Osteocyte (in vitro differentiated cells): ENCODE measurements at places on chromosomes 16 and 17. TPM values are rescaled to one million over a fixed set of nuclear protein-coding genes. Genes with fewer than 3 reads are reported as not detected.

- no peaks in the 10 kb centered on the region for H3K36me3 ChIP-seq
- H3K27me3 ChIP-seq = no peaks in the 10 kb centered on the region
- no peaks in the 10 kb centered on the region for H3K4me1 ChIP-seq
- no peak for DNase-seq
Observed at GRCh38 chr17:52148288-52148968, 10.1 kb downstream of the CA10 start.

DNA sequence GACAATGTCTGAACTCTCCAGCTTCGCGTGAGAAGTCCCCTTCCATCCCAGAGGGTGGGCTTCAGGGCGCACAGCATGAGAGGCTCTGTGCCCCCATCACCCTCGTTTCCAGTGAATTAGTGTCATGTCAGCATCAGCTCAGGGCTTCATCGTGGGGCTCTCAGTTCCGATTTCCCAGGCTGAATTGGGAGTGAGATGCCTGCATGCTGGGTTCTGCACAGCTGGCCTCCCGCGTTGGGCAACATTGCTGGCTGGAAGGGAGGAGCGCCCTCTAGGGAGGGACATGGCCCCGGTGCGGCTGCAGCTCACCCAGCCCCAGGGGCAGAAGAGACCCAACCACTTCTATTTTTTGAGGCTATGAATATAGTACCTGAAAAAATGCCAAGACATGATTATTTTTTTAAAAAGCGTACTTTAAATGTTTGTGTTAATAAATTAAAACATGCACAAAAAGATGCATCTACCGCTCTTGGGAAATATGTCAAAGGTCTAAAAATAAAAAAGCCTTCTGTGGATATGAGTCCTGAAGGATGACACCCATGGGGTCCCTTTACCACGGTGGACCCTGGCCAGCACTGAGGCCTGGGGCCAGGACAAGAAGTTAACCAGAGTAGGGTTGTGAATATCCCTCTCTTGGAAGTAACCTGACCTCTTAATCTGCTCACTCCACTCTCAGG is 10.5 kb upstream of the ITGAD start:
- no peak overlapping the region for H3K4me3 ChIP-seq
- no peak for DNase-seq
- no peaks in the 10 kb centered on the region for H3K4me1 ChIP-seq
- H3K36me3 ChIP-seq = no peaks in the 10 kb centered on the region

DNA sequence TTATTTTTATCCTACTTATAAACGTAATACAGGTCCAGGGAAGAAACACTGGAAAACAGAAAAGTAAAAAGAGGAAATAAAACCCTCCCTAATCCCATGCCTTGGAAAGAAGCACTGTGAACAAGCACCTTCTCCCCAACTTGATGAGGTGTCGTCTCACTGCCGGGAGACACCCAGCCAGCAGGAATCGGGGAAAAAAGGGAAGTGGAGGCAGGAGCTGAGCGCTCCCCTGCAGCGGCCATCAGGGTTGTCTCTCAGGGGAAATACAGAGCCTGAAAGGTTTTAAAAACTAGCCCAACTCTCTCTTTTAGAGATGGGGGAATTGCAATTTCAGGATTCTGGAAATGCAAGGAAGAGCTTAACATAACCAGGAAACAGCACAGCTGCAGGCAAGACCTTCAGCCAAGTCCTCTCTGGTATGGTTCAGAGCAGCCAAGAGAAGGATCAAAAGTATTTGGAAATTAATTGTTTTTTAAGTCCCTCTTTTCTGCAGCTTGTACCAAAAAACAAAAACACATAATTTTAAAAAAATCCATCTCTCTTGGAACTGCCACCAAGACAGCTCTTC is 96.3 kb upstream of the RCVRN start:
- H3K4me1 ChIP-seq = no peaks in the 10 kb centered on the region
- H3K27ac ChIP-seq = no peak overlapping the region
- no peaks in the 10 kb centered on the region for H3K36me3 ChIP-seq
- DNase-seq = no peak
- H3K27me3 ChIP-seq = peaks cover 3% of the 10 kb centered on the region

DNA sequence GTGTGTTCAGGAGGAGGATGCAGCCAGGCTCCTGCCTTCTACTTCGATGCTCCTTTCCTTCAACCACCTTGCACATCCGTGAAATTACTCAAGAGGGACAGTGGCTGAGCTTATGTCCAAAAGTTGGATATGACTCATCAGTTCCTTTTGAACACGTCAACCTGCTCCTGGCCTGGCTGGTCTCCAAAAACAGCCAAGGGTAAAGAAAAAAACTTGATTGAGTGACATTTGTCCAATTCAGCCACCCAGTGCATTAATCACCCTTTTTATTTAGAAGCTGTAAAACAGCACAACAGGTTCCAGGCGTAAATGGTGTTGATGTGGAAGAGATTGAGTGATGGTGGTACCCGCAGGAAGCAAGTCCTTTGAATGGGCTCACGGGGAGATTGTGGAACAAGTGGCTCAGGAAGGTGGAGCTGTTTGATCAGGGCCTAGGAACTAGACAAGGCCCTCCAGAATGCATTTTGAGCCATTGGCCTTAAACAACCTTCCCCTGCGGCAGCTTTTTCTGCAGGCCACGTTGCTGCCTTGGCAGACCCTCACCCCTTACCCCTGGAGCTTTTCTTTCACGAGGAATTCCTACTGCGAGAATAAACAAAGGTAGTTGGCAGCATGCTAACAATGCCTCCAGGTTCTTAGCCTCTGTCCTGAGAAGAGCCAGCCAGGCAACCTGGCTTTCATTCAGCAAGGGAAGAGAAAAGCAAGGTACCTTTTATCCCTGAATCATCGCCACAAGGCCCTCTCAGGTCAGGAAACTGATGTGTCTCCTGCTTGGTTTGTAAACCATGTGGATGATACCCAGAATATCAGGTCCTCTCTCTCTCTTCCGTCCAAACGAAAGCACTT is 173.3 kb upstream of the CACNG5 start:
- DNase-seq = no peak
- peaks cover 13% of the 10 kb centered on the region for H3K36me3 ChIP-seq
- H3K27ac ChIP-seq = no peak overlapping the region
- H3K4me1 ChIP-seq = no peaks in the 10 kb centered on the region

CBFA2T3 gene
- total RNA-seq = not detected in 2 replicates

AANAT gene
- total RNA-seq = not detected in 2 replicates

- H3K27me3 ChIP-seq = no peaks in the 10 kb centered on the region
- peak overlapping the region; percentile 86 for H3K4me3 ChIP-seq
- peaks cover 40% of the 10 kb centered on the region for H3K4me1 ChIP-seq
- H3K27ac ChIP-seq = peak overlapping the region; percentile 77
- no peak for DNase-seq
Observed at GRCh38 chr17:42675965-42676423, 800 bp downstream of the PLEKHH3 start.

GRCh38 chr16:54936979-54937670 is 6.5 kb downstream of the IRX5 start:
- H3K27me3 ChIP-seq = peaks cover 87% of the 10 kb centered on the region
- peak; percentile 88 for DNase-seq
- H3K36me3 ChIP-seq = peaks cover 14% of the 10 kb centered on the region

MYADML2 gene
- total RNA-seq = not detected in 2 replicates

- H3K36me3 ChIP-seq = no peaks in the 10 kb centered on the region
- no peak for DNase-seq
- H3K27me3 ChIP-seq = no peaks in the 10 kb centered on the region
- H3K4me3 ChIP-seq = no peak overlapping the region
- no peak overlapping the region for H3K27ac ChIP-seq
- peaks cover 8% of the 10 kb centered on the region for H3K4me1 ChIP-seq
Observed at GRCh38 chr16:85017151-85017550, 5.8 kb upstream of the ZDHHC7 start.

CUEDC1 gene
- 34.7 and 38.4 TPM in 2 replicates for total RNA-seq

GRCh38 chr17:8137645-8138373 is 13.9 kb upstream of the HES7 start:
- no peaks in the 10 kb centered on the region for H3K27me3 ChIP-seq
- H3K27ac ChIP-seq = no peak overlapping the region
- peaks cover 4% of the 10 kb centered on the region for H3K4me1 ChIP-seq
- no peak for DNase-seq
- peaks cover 17% of the 10 kb centered on the region for H3K36me3 ChIP-seq
- no peak overlapping the region for H3K4me3 ChIP-seq

- peak overlapping the region; percentile 77 for H3K4me3 ChIP-seq
- DNase-seq = no peak
- H3K36me3 ChIP-seq = no peaks in the 10 kb centered on the region
- H3K4me1 ChIP-seq = peaks cover 4% of the 10 kb centered on the region
- H3K27me3 ChIP-seq = no peaks in the 10 kb centered on the region
Observed at GRCh38 chr17:488993-489757, 136.6 kb upstream of the RPH3AL start.

DNA sequence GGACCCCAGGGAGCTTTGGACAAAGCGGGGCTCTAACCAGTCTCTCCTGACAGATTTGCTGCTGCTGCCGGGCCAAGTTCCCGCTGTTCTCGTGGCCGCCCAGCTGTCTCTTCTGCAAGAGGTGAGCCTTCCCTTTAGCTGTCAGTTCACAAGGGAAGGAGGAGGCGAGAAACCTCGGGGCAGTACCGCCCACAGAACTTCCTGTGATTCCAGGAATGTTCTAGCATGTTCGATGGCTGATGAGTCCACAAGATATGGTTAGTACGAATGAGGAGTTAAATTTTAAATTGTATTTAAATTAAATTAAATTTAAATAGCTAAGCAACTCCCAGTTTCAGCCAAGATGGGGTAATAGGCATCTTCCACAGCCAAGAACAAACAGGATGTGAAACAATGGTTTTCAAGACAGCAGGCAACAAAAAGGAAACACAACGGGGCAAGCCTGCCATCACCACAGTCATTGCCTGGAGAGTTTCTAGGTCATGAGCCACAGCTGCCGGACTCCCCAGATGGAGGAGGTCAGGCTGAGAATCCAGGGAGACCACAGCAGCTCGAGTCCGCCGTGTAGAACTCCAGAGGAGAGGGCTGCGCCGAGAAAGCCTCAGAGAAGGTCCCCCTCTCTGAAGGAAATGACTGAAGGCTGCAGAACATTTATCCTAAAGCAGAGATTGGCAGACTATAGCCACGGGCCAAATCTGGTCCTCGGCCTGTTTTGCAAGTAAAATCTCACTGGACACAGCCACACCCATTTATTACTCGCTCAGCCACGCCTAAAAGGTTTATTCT is 9.5 kb upstream of the TCF25 start:
- H3K36me3 ChIP-seq = no peaks in the 10 kb centered on the region
- peaks cover 20% of the 10 kb centered on the region for H3K4me1 ChIP-seq
- no peak for DNase-seq
- no peak overlapping the region for H3K4me3 ChIP-seq
- H3K27me3 ChIP-seq = no peaks in the 10 kb centered on the region
- H3K27ac ChIP-seq = peak overlapping the region; percentile 70

KCTD19 gene
- total RNA-seq = 0.39 TPM in 1 of 2 replicates, not detected in the other

- no peak overlapping the region for H3K27ac ChIP-seq
- H3K27me3 ChIP-seq = no peaks in the 10 kb centered on the region
- no peaks in the 10 kb centered on the region for H3K4me1 ChIP-seq
- H3K36me3 ChIP-seq = peaks cover 6% of the 10 kb centered on the region
- DNase-seq = no peak
- no peak overlapping the region for H3K4me3 ChIP-seq
Observed at GRCh38 chr16:82730901-82731300, 104.1 kb downstream of the CDH13 start.

DNA sequence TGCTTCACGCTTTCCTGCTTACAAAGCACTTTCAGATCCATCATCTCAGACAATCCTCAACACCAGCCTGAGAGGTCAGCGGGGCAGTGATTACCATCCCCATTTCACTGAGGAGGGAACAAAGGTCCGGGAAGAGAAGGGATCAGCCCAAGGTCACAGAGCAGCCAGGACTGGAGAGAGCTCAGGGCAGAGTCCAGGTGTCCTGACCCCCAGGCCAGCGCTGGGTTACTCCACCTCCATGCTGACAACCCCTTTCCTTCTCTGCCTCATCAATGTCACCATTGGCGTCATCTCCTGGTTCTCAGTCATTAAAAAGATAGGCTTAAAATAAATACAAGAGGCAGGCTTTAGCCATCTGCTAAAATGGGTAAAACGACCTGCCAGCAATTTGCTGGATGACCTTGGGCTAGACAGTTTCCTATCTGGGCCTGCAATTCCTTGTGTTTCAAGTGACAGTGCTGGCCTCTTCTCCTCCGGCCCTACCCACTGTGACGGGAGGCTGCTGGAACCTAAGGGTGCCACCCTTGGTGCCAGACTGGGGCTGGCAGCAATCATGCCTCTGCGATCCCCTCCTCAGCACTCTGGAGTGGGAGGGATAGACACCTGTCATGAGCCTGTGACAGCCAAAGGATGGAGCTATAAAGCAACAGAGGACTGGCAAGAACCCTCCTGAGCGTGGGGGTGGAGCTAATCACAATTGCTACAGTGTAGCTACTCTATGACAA is 79.5 kb upstream of the CCL1 start:
- no peaks in the 10 kb centered on the region for H3K4me1 ChIP-seq
- H3K36me3 ChIP-seq = no peaks in the 10 kb centered on the region
- H3K4me3 ChIP-seq = no peak overlapping the region
- no peak overlapping the region for H3K27ac ChIP-seq
- no peak for DNase-seq

TP53TG3D gene
- total RNA-seq = not detected in 2 replicates
